Activated T-cell treated with anti-CD3 and anti-CD28 coated beads for 1 hour (primary cell): ENCODE measurements at places on chromosomes 12 and 14.

GRCh38 chr12:123389560-123390351 lies 5.8 kb downstream of the KMT5A start:
- DNase-seq: no peak

GRCh38 chr12:67331123-67331522 lies 62.0 kb downstream of the CAND1 start:
- no peak for DNase-seq

DNA sequence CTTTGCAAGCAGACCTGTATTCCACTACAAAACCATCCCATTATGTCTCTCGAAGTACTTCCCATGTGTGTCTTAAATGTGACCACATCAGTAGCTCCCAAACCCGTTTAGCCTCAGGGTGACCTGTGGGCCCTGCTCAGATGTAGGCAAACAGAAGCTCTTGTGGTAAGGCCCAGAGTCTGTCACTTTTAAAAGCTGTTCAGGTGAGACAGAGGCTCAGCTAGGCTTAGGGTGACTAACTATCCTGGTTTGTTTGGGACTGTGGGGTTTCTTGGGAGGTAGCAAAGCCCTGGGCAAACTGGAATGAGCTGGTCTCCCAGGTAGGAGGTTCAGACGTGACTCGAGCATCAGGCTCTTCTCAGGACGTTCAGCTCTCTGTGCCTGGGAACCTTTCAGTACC lies 64.5 kb upstream of the VASH1 start:
- DNase-seq: no peak

DNA sequence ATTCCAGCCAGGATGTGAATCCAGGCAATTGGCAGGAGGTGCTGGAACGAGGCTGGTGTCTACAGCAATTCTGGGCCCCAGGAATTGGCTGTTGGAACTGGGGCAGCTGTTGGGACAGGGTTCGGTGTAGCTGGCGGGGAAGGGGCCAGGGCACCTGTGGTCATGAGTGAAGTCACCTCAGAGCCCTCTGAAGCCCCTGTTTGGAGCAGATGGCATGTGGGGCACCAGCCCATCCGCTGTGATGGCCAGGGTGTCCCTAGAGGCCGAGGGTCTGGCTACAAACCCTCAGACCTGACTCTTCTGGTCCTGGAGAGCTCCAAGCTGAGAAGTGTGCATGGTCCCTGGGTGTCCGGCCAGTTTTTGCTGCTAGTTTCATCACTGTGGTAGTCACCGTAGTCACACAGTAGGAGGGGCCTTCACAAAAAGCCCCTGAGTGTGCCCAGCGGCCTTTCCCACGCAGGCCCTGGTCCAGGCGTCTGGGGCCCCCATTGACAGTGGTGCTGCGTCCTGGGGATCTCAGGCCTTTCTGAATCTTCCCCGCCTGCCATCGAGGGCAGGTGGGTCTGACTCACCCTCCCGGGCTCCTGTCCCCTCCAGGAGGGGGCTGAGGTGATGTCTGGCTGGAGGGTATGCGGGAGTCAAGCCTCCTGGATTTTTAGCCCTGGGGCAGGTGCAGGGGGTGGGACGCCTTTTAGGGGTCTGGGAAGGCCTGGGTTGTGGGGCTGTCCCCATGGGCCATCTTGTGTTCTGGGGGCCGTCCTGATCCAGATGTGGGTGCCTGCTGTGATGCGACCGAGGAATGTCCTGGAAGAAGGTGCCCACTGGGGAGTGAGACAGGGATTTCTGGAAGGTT lies 368.0 kb downstream of the TMEM121 start:
- no peak for DNase-seq

DNA sequence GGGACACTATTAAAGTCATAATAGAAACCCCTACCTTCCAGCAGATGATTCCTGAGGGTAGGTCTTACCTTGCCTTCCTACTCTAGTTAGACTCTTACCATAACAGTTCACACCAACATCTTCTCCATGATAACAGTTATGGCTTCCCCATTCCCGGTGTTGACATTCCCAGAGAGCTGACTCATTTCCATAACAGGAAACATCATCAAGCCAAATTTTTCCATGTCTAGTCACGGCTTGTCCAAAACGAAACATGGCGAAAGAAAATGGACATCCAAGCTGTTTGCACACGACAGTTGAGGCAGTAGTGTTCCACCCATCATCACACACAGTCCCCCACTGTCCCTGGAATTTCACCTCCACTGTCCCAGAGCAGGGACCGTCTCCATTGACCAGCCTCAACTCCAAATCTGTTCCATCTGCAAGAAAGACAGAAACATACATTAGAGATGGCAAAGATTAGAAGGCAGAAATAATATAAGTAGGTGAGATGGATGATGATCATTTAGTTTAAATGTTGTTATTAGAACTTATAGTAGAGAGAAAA lies 10.6 kb downstream of the CD163L1 start:
- no peak for DNase-seq

DNA sequence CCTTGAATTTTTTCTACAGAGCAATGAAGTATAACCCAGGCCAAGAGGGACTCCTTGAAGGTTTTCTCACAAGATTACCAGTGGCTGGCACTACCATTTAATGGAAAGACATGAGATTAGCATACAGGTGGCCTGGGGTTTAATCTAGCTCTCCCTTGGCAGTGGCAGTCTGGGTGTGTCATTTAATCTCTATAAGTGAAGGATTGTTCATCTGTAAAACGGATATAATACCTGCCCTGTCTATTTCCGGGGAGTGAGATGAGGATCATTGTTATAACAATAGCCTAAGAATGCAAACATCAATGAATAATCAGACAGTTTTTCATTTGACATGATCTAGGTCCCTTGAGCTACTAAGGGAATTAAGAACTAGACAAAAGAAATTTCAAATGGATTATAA lies 168.7 kb upstream of the CPNE8 start:
- no peak for DNase-seq

GRCh38 chr12:128654468-128654867 lies 169.3 kb downstream of the SLC15A4 start:
- DNase-seq: no peak

DNA sequence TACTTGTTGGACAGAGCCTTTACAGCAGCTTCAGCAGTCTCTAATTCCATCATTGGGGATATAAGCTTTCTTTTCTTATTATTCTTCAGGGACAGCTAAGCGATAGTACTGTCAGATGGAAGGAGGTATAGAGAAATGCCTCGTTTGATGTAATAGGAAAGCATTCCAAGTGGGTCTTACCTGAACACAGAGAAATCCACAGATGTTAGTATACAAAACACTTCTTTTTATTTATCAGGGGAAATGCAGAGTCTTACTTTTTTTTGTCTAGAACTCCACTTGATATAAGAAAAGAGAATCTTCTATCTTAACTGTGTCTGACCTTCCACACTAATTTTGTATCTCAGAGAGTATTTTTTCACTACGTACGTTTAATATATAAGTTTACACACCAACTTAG lies 1.9 kb downstream of the SYT1 start:
- no peak for DNase-seq

- DNase-seq: no peak
These were observed 297.1 kb upstream of the TBX3 start for GRCh38 chr12:114981036-114981435.

DNA sequence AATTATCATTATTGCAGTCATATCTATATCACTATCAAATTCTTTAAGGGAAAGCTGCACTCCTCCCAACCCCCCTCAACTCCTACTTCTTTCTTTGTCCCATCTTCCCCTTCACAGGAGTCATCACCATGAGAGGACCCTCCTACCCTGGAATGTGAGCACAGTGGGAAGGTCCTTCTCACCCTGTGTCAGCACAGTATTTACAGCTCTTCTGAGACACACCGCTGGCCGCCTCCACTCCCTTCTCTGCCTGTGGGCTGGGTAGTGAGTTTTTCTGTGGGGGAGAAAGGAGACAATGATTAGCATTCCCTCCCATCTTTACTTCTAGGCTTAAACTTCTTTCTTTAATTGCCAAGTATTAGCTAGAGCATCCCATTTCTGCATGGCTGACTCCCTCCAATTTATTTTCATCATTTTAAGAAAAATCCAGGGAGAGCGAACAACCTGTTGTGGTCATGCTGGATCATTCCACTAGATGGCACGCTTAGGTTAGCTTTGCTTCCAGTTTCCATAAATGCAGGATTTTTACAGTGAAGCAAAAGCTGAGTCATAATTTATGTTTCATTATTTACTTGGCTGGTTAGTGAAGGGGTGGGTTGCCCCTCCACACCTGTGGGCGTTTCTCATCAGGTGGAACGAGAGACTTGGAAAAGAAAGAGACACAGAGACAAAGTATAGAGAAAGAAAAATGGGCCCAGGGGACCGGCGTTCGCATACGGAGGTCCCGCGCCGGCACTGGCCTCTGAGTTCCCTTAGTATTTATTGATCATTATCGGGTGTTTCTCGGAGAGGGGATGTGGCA lies 188.5 kb downstream of the ALX1 start:
- DNase-seq: no peak

DNA sequence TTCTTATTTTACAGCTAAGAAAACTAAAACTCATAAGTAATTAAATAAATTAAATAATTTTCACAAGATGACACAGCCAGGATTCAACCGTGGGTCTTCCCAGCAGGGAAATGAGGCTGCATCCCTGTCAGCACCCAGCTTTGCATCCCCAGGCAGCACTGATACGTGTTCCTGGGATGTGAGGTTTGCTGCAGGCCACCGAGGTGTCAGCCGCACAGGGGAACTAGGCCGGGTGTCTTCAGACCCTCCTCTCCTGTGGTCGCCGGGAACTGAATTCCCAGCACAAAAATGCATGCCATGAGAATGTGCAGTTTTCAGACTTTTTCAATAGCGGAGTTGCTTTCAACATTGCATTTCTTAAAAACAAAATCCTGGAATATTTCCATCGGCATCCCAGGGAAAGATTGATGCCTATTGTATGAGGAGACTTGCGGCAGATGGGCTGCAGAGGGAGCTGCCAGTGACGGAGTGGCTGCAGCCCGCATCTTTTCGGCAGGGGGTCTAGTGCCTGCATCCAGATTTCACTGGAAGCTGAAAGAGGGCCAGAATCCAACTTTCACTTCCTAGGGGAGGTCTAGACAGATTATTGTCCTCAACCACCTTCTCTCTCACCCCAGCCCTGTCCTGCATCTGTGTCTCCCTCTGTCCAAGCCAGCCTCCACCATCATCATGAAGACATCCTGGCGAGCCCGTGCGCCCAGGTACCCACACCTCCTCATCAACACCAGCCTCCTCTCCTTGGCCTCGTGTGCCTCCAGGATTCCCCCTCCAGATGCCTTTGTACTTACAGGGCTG lies 12.6 kb downstream of the LRTM2 start:
- DNase-seq: no peak

GRCh38 chr14:38197784-38198335 lies 9.8 kb upstream of the SSTR1 start:
- no peak for DNase-seq

GRCh38 chr12:49673446-49674317 lies 33.5 kb downstream of the FMNL3 start:
- no peak for DNase-seq

DNA sequence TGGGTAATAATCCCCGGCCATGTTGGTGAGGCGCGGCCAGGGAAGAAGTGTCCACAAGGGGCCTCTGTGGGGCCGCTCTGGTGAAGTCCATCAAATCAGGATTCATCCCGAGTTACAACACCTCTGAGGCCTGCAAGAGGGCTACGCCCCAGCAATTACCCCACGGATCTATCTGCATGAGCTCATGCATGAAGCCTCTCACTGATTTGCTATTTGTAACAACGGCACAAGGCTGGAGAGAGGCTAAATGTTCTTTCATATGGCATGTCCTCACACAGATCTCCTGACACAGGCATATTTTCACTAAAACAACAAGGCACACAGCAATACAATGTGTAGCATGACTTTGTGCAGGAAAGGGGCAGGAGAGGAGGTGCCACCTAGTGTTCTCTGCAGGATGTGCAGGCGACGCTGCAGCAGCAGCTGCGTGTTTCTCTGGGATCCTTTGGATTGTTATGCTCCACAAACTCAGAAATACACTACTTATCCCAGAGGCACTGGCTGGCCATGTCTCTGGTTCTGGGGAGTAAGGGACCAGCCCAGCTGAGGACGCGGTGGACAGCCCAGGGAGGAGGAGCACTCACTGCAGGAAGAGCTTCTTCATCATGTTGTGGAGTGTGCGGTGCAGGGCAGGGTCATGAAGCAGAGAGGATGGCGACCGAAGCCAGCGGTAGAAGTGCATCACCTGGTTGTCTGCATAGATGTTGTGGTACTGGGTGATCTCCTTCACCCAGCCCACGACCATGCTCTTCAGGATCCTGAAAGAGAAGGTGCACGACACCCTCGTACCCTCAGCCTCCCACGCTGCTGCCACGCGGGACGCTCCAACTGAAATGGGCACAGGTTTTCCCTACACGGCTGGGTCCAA lies 20.2 kb downstream of the P2RX2 start:
- DNase-seq: no peak

- no peak for DNase-seq
These were observed 42.3 kb downstream of the EFCAB11 start for GRCh38 chr14:89912221-89912620.

DNA sequence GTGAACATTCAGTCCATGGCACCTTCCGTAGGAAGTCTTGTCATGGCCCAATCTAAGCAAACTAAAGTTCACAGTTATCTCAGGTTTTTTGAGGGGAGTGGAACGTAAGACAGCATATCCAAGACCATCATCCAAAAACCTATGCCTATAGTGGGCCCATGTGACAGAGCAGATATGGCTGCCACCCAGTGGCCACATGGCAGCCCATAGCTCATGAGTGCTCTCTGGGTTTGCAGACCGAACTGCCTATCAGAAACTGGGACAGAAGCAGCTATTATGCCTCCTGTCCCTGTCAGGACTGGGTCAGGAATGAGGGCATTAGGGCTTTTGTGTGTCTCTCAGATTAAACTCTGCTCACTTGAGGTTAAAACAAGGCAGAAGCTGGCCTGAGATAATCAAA lies 503.7 kb downstream of the NRXN3 start:
- DNase-seq: no peak

DNA sequence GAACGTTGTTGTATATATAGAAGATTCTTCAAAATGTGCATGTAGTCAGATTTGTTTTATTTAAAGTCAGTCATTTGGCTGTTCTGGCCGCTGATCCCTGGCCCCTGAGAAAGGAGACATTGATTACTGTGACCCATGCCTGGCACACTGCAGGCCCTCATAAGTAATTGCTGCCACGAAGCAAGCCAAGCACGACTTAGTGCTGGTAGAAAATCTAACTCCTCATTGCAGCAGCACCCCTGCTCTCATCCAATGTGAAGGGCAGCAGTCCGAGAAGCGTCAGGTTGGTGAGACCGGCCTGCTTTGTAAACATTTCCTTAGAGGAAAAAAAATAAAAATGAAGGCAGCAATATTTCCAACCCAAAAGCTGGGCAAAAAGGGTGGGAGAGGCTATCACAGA lies 22.8 kb upstream of the TMTC2 start:
- no peak for DNase-seq

- no peak for DNase-seq
These were observed 5.0 kb downstream of the LPAR5 start for GRCh38 chr12:6630736-6631135.

- DNase-seq: no peak
These were observed 80.7 kb downstream of the ACTN1 start for GRCh38 chr14:68898248-68899032.
